Endothelial cell of umbilical vein (primary cell): ENCODE measurements at places on chromosomes 3 and 15.

GRCh38 chr3:167606836-167607235, 46.9 kb downstream of the WDR49 start:
- DNase-seq, result no peak

DNA sequence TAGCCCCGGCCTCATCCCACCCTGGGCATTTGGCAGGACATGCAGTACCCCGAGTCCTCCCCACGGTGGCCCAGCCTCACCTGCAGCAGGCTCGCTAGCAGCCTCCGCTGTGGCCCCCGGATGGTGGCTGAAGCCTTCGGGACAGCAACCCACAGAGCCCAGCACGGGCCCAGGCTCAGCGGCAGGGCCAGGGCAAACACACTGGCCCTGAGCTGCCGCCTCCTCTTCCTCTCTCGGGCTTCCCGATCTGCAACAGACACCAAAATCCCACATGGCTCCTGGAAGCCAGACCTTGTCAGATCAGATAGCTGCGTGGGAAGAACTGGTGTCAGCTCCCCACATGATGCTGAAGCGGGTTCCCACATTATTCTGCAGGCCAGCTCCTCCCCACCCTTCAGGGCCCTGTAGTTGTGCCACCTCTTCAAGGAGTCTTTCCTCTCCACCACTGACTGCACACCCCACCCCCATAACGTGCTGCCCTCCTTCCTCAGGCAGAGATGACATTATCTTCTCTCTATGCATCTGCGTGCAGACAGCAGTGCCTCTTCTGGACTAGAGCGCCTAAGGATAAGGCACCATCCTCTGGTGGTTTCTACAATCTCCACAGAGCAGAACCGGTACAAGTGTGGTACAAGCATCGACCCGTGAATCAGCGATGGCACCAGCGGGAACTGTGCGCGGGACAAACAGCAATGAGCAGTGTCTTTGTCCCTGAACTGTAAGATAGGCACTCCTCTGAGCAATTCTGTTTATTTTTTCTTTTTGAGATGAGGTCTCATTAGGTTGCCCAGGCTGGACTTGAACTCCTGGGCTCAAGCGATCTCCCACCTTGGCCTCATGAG, 9.5 kb downstream of the TMEM44 start:
- no peak for DNase-seq

DNA sequence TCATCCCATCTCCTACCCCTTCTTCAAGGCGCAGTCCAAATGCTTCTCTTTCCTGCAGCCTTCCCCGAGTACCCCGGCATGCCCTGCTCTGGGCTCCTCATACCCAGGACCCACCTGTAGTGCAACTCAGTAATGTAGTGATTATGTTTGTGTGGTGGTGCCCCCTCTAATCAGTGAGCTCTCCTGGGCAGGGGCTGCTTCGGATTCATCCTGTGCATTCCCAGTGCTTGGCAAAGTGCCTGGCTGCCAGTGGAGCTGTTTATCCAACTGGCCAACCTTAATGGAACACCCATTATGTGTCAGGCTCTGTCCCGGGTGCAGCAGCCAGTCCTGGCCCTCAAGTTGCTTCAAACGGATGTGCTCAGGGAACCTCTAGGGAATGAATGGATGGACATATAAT, 174.4 kb upstream of the LINGO1 start:
- DNase-seq, result no peak

GRCh38 chr3:149763565-149764195, 11.4 kb upstream of the COMMD2 start:
- no peak for DNase-seq
